CD4-positive, alpha-beta T cell treated with Interleukin-15 for 4 hours (primary cell): ENCODE measurements at places on chromosomes 6 and 20.
A peak's percentile ranks its signal among the peaks of the same experiment; 100 is the strongest.

DNA sequence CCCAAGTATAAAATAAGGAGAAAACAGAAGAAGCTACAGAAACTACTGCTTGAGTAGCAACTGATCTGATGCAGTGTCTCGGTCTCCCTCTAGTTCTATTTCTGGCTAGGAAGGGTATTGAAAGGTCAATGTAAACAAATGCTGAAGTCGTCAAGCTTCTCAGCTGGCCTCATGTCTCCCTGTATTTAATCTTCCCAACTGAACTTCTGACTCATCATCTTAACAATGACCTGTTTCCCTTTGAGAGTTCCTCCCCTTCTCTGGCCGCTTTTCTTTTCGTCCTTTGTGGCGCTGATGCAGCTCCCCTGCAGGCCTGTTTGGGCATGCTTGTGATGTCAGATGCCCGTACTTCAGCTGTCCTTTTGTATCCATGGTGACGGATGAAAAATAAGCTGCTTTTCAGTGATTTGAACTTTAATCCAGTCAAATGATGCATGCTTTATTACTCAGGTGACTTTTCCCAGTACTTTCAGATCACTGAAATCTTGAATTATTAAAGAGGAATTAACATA is 7.8 kb upstream of the LCA5 start:
- no peak for DNase-seq

GRCh38 chr20:16296931-16297330 is 276.3 kb downstream of the KIF16B start:
- no peak for DNase-seq

DNA sequence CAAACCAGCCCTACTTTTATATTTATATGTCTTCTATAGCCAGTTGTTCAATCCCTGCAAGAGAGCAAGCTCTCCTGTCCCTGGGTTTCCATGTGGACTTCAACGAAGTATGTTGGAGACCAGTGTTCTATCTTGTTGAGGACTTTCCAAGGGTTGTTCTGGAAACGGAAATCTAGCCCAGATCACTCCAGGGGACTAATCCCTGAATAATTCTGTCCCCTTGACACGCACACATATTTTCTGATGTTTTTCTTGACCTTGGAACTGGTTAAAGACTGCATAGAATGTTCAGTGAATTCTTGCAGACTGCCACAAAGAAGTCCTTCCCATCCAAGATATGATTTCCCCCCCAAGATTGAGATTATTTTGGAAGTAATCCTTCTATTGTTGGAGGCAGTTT is 9.5 kb upstream of the MYLK2 start:
- no peak for DNase-seq

- DNase-seq = no peak
These were observed 64.2 kb upstream of the AKIRIN2 start for GRCh38 chr6:87766211-87766610.

- no peak for DNase-seq
These were observed 69.6 kb upstream of the HDGFL1 start for GRCh38 chr6:22499815-22500214.

DNA sequence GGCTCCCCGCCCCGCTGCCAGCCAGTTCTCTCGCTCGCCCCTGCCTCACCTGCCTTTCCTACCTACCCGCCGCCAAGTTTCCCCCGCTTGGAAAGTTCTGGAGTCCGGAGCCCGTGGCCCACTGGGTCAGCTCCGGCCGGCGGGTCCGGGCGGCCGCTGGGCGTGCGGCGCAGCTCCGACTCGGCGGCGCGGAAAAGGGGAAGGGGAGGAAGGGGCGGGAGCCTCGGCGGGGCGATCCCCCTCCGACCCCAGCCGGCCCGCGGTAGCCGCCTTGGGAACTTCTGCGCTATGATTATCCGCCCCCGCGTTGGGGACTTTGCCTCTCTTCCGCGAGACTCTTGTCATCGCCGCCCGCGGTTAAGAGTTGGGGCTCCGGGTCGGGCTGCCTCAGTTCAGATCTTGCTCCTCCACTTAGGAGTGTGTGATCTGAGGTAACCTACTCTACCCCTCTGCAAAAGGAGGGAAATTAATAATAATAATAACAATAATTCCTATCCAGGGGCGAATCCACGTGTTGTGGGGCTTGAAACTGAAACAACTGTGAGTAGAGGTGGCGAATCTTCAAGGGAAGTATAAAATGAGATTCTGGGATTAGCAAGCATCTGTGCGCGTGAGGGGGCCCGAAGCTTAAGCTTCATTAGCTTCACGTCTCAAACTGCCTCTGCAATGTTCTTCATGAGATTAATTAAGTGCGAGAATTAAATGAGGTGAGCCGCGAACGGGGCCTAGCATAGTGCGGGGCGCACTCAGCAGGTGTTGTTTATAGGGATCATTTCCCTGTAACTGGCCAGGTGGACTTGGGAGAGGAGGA is 30.8 kb downstream of the SF3B5 start:
- peak; percentile 35 for DNase-seq

DNA sequence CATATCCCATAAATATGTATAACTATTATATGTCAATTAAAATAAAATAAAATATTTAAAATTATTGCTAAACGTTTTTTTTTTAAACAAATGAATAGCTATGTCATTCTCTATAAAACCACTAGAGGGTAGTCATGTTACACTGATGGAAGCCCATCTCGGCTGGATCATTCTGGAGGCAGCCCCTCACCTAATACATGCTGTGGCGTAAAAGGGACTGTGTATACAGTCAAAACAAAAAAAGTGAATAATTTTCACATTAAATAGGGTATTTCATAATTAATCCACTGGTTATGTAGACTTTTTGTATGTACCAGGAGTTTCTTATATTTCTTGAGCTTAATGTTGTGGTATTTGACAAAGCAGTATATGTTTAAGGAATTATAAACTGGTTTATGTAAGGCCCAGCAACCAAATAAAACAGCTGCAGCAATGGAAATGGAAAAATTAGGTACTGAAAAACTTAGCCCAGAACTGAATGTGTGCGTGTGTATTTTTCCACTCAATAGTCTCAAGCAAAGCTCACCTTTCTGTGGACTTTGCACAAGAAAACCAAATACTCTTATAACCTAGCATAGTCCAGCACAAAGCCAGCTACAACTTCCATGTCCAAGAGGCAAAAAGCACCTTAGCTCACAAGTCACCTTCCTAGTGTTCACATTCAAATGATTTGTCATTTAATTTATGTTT is 81.7 kb downstream of the COL9A1 start:
- DNase-seq = no peak

DNA sequence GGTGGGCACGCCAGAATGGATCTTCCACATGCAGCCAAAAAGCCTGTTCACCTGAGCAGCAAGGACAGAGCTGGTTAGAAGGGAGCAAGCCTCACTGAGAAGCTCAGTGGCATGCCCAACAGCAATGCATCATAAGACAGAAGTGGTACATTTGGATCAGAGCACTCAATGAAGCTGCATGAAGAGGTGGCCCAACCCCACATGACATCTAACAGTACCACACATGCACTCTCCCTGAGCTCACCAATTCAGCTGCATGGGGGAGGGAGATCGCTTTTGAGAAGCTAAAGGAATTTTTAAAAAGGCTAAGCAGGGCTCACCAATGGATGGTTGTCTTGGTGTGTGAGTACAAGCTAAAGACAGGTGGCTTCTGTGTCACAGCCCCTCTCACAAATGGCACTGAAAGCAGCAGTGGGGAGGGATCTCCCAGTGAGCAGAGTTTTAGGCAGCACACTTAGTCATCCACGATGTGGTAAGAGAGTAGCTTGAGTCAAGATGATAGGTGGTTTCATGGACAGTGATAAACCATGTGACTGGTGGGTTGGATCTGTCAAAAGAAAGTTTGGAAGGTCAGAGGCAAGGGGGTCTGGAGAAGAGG is 166.6 kb upstream of the TAB2 start:
- DNase-seq = peak; percentile 60

DNA sequence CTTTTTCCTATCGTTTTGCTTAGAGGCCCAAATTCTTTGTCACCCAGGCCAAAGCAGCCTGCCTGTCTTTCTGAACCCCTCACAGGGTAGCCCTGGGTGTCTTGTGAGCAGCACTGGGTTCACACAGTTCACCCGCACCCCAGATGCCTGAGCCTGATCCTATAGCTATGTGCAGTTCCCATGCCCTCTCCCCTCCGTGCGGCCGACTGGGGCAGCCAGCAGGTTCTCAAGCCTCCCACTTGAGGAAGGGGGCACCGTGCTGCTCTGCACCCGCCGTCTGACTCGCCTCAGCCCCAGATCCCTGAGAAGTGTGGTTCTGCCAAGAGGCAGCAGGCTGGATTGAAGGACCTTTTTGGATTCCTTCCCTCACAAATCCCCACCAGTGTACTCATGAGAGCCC is 89.0 kb downstream of the PSMB1 start:
- no peak for DNase-seq

DNA sequence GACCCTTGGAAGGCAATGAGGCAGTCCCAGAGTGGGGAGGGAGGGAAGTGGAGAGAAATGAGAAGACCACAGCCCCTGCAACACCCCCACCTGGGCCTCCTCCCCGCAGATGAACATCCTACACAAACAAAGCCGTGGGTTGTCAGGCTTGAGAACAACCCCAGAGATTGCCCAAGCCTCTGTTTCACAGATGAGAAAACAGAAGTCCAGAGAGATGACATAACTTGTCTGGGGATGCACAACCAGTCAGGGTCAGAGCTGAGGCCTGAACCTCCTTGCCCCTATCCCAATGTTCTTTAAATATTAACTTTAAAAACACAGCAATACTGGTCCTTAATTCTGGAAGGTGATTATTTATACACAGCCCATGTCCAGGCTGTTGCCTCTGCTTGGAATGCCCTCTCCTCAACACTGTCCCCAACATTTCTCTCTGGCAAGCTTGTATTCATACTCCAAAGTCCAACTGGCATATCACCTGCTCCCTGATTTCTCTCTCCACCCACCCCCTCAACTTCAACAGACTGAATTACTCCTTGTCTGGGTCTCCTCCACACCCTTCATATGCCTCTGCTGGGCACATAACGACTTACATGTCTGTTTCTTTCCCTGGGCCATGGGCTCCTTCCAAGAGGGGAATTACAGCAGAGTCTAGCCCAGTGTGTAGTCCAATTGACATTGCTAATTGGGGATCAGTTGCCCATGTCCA is 135.5 kb upstream of the LRFN2 start:
- no peak for DNase-seq

DNA sequence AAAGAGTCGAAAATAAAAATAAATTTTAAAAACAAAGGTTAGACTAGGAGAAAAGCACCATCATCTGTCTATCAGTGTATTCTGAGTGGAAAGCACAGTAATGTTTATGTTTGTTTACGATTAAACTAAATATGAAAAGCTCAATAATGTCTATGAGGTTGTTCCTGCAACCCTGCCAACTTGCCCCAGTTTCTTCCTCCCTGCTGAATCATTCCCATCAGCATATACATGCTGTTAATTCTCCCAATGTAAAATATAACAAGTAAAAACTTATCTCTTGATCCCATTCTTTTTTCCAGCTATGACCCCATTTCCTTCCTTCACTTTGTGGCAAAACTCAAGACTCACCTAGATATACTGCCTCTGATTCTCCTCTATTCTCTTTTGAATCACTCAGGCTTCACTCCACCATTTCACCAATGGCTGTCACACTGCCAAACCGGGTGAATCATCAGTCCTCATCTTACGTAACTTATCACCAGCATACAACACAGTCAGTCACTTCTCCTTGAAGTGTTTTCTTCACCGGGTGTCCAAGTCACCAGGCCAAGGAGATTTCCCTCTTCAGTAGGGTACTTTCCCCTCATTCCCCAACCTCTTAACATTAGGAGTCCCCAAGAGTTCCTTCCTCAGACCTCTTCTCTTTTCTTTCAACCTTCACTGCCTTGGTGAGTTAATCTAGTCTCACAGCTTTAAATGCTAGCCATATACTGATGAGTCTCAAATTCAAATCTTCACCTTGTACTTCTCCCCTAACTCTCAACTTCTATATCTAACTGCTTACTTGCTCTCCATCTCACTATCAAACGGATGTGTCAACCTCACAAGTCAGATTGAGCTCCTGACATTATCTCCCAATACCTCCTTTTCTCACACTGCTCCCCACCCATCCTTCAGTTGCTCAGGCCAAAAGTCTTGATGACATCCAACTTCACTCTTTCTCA is 6.2 kb downstream of the TMEM242 start:
- peak; percentile 6 for DNase-seq

DNA sequence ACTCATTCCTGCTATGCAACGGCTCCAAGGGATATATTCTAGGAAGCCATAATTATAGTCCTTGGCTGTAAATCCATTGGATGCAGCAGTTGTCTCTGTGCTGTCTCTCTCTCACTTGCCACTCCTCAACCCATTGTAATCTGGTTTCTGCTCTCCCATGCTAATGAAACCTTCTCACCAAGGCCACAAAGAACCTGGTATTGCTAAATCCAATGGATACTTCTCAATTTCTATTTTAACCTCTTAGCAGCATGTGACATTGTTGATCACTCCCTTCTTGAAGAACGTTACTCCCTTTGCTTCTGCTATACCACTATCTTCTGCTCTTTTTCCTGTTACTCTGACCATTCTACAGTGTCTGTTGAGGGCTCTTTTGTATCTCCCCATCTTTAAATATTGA is 39.8 kb upstream of the GCLC start:
- no peak for DNase-seq

- no peak for DNase-seq
These were observed 39.4 kb downstream of the TBC1D7 start for GRCh38 chr6:13288969-13289391.

GRCh38 chr6:3650076-3650958 is 101.2 kb downstream of the PXDC1 start:
- DNase-seq = no peak

GRCh38 chr6:56372406-56372995 is 125.1 kb upstream of the COL21A1 start:
- no peak for DNase-seq

GRCh38 chr6:110938171-110938570 is 20.3 kb upstream of the GTF3C6 start:
- DNase-seq = no peak

GRCh38 chr6:78580923-78581322 is 286.4 kb upstream of the IRAK1BP1 start:
- DNase-seq = no peak

GRCh38 chr6:72657407-72658197 is 35.7 kb downstream of the KCNQ5 start:
- no peak for DNase-seq

DNA sequence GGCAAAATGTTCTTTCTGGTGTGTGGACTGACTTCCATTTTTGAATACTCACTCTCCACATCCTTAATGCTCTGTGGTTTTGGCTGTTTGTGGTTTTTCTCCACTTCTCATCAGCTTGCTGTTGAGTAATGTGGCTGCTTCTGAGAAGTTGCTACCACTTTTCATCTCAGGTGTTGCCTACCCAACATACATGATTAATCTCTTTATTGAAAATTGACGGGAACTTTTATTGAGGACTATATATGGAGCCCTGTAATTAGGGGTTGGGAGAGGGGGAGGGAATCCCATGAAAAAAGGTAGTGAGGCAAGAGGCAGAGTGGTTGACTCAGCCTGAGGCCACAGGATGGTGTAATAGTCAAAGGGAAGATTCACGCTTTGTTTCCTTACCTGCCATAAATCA is 17.6 kb downstream of the IL22RA2 start:
- peak; percentile 70 for DNase-seq

GRCh38 chr6:145502416-145502815 is 232.9 kb downstream of the EPM2A start:
- no peak for DNase-seq

- no peak for DNase-seq
These were observed 30.6 kb upstream of the PHACTR2 start for GRCh38 chr6:143647191-143647590.
